ENCODE measurements at places on chromosomes 1 and 21.

GRCh38 chr1:201183209-201183608, 7.4 kb upstream of the IGFN1 start:
- DNase-seq, result no peak

GRCh38 chr1:180360333-180361075, 130.4 kb downstream of the LHX4 start:
- DNase-seq, result no peak

DNA sequence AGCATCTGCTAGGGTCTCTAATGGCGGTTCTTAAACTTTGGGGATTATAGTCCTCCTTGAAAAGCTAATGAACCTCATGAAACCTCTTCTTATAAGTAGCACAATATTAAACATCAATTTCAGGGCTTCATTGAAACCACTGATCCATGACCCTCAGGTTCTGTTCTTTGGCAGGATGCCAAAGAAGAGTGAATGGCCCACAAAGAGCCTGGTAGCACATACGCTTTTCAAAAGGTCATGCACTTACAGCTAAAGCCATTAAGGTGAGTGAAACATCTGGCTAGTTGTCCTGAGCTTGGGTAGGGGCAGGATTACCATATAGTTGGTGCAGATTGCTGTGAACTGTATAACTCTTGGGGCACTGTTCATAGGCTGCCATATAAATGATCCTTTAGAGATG, 42.3 kb downstream of the MDM4 start:
- no peak for DNase-seq

GRCh38 chr1:5991381-5992025, 722 bp downstream of the NPHP4 start:
- DNase-seq, result peak; percentile 46

All from stimulated activated CD4-positive, alpha-beta T cell treated with anti-CD3 and anti-CD28 coated beads, Interleukin-2, amount 100 ng/mL, for 24 hours (primary cell).